ENCODE measurements at places on chromosomes 3 and 15.

GRCh38 chr3:172199850-172200369 lies 160.5 kb downstream of the FNDC3B start:
- no peak for DNase-seq

DNA sequence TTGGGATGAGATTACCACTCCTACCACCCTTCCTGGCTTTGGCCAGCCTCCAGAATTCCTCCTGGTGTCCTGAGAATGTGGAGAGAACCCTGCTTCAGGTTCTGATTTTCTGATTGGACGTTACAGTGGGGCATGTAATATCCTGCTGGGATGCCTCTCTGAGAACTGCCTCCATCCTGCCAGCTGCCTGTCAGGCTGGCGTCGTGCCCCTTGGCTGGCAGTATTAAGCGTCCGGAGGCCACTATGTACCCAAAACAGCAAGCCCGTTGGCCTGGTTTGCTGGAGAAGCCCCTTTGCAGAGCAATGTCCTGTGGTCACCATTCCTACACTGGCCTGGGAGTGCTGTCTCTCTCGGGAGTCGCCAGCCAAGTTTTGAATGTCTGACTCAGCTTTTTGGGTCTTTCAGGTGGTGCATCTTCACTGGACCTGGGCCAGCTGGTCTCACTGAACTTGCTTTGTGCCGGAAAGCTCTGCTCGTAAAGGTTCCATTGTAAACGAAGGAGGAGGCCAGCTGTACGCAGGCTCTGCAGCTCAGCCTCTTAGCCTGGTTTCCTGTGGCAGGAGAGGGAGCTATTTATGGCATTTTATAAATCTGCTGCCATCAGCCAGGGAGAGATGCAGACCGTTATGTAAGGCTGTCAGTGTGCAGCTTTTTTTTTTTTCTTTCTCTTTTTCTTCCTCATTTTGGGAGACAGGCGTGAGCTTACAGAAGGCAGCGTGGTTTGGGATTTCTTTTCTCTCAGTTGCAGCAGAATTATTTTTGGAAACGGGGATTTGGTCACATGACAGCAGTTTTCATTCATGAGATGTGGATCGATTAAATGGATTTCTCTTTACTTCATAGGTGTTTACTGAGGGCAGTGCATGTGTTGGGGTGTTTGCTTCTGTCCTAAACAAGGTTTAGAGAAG lies 19.0 kb upstream of the TRAK1 start:
- no peak for DNase-seq

DNA sequence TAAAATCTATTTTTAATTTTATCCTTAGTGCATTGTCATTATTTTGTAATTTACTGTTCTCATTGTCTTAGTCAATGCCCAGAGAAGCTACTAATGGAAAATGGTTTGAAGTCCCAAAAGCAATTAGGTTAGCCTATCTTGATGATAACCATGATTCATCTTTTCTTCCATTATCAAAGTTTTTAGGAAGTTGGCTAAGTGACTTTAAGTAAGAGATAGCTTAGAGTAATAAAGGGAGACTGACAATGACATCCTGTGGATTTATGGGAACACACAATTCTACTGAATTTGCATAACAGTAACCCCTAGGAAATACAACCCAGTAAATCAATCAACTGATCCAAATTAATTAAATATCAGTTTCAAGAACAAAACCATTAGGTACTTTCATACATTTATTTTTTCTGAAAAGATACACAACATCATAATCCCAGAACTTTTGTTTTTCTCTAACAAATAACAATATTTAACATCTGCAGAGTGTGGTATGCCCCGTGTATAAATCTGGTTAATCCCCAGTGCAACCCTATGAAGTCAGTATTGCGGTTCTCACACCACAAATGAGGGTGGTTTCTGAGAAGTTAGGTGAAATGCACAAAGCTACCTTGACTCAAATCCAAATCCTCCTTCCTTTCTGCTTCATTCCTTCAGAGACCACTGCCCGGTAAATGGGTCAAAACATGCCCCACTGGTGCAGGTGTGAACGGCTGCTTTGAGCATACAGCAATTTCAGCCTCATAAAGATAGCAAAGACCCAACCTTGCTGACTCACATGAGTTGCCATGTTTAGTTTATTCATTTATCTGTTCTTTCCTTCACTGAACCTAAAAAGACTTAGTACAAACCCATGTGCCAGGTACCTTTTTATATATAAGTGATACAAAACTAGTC lies 202.1 kb downstream of the TBL1XR1 start:
- no peak for DNase-seq

DNA sequence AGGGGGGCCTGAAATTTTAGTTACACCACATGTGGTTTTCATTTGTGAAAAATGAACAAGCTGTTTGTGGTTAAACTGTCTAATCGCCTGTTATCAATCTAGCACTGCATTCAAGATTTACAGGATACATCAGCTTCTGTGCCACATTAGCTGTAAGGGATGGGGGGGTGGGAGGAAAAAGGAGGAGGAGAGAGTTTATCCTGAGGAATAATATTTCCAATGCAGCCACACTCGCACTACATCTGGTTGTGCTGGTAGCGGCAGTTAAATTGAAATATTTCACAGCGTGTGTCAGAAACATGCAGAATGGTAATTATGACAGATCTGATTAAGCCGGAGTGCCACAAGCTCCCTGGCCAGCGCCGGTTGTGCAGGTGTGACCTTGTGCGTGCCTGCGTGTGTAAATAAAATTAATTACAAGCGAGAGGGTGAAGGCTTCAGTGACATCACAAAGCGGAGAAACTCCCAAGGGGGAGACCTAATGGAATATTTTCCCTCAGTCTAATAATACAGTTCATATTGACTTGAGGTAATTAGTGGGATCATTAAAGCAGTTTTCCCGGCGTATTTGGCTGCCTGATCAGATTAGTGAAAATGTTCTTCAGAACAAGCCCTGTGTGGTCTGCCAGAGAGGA lies 55.5 kb downstream of the SATB1 start:
- DNase-seq: no peak

- DNase-seq: no peak
Measured at GRCh38 chr3:184381261-184382224, 1.7 kb downstream of the CHRD start.

- no peak for DNase-seq
Measured at GRCh38 chr3:12659316-12660015, 4.5 kb downstream of the RAF1 start.

DNA sequence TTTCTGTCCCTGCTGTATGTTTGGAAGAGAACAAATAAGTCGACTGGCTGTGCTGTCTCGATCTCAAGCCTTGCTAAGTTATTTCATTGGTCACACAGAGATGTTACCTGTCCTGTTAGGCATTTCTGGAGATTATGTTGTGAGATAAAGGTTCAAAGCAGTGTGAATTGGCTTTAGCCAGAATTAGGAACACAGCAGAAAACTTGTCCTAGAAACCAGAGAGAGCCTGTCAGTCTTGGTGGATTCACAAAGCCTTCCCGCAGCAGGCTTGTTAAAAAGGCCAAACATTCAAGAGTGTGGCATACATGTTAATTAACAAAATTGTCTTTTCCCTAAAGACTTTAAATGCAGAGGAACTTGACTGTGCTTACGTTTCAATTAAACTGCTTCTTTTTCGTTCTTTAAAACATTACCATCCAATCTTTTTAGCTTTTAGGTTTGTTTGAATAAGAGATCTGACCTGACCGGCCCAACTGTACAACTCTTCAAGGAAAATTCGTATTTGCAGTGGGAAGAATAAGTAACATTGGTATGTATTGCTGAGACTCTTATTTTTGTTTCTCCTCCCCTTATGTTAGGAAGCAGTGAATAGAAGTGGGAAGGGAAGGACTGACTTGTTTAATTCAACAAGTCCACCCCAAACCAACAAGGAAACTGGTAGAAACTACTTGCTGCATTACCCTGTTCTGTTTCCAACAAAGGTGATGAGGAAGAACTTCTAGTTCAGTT lies 25.2 kb downstream of the ABHD2 start:
- no peak for DNase-seq

GRCh38 chr3:96931119-96931862 lies 116.9 kb downstream of the EPHA6 start:
- no peak for DNase-seq

DNA sequence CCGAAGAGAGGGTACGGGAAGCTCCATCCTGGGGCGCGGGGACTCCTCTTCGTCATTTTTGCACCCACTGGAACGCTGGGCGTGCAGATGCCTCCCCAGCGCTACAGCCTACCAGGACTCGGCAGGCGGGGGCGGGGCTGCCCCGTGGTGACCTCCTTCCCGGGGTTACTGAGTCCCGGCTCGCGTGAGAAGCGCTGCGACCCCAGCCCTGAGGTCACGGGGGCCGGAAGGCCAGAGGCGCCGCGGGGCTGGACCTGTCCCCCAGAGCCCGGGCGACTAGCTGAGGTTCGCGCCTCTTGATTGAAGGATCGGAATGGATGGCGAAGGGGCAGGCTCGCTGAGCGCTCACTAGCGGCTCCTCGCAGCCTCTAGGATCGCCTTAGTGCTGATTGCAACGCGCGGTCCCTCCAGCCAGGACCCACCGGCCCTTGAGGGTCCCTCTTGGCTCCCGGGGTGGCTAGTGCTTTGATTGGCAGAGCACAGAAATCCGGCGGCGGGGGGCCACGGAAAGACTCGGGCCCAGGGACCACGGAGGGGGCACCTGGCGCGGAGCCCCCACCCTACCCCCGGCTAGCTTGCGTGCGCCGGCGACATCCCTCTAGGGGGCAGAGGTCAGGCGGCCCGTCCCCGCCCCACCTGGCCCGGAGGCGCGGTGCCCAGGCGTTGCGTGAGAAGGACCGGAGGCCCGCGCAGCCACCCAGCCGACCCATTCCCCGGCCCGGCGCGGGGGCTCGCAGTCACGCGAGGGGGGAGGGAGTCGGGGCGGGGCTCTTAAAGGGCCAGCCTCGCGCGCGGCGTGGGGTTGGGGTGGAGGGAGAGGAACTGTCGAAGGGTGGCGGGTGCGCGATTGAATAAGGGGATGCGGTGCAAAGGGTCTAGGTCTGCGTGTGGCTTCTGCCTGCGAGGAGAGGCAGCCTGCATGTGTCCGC lies 781 bp upstream of the CYP1A1 start:
- peak; percentile 68 for DNase-seq

GRCh38 chr3:68088216-68088615 lies 433.8 kb upstream of the SUCLG2 start:
- DNase-seq: peak; percentile 7

- no peak for DNase-seq
Measured at GRCh38 chr3:108552267-108553159, 36.7 kb downstream of the CIP2A start.

- DNase-seq: no peak
Measured at GRCh38 chr15:96412045-96412905, 81.8 kb downstream of the NR2F2 start.

GRCh38 chr15:57298843-57299550 lies 77.3 kb upstream of the CGNL1 start:
- DNase-seq: no peak

DNA sequence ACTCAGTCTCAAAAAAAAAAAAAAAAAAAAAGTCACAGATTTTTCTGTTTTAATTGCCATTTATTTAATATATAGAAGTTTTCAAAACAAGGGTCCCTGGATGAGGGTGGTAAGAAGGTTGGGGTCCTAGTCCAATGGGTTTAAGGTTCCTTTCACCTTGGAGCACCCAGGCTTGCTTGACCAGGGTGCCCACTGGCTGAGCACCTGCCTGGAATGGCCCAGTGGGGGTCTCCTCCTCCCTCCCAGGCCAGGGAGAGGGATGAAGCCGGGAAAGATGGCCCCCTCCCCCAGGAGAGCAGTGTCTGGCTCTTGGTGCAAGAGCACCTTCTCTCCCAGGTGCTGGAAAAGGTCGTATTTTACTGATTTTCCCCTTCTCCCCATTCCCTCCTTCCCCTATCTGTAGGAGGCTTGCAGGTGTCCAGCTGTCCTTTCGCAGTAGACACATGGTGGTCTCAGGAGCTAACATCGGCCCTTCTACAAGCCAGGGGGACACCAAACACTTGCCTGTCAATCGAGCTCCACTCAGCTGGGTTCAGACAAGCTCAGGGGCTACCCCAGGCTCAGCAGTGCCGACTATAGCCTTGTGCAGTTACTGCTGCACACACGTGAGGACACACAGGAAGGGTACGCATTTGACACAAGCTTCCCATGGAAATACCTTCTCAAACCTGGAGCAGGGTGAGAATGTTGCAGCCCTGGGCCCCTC lies 112.3 kb upstream of the KLF13 start:
- no peak for DNase-seq
